ENCODE measurements at places on chromosomes 4 and X.

DNA sequence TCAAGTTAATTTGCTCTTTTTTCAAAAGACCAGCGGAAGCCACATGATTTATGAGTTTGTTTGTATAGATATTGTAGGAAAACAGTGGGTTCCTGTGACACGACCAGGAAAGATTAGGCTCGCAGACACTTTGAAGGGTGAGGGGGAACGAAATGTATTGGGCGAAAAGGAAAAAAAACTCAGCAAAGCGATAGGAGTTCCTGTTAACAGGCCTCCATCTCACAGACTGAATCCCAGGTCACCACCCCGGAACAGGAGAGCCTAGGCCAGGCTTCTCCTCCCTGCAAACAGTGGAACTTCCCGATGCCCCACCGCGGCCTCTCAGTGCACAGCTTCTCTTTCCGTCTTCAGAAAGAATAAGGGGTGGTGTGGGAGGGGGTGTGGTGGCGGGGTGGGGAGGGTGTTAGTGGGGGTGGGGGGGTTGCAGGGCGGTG lies 181.8 kb upstream of the GPRIN3 start:
- DNase-seq: no peak

- DNase-seq: no peak
These were observed 17.7 kb downstream of the NELFA start for GRCh38 chr4:1991087-1991486.

GRCh38 chr4:15677507-15677988 lies 4.1 kb upstream of the FAM200B start:
- no peak for DNase-seq

DNA sequence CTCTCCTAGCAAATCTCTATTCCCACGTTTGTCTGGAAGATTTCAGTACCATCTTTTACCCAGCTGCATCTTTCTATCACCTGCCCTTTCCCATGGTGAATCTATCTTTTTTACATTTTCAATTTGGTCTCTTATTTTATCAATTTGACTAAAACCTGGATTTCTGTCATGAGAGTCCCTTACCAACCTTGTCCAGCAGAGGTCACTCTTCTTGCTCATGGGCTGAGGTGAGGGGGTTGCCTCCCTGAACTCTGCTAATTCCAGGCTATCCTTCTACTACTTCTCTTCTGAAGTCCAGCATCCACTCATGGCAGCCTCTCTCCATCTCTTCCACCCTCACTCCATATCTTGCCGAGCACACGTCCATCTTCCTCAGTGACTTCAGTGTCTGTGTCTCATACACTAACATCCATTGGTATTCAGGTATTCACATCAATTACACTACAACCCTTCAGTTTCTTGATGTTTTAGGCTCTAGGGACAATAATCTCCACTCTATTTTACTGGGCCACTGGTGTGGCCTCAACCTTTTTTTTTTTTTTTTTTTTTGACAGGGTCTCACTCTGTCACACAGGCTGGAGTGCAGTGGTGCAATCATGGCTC lies 17.8 kb upstream of the ZNF827 start:
- DNase-seq: no peak

DNA sequence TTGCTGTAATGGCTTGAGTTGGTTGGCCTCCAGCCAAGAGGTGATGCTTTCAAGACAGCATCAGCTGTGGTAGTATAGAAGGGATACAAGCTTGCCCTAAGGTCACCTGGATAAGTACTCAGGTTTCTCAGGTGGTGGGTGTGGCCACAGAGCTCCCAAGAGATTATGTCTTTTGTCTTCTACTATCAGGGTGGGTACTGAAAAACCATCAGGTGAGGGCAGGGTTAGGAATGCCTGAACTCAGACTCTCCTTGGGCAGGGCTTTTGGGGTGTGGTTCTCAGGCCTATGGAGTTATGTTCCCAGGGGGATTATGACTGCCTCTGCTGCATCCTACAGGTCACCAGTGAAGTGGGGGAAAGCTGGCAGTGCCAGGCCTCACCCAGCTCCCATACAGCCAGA lies 654.6 kb upstream of the GALNT7 start:
- DNase-seq: no peak

- no peak for DNase-seq
These were observed 114.1 kb upstream of the RAP2C start for GRCh38 chrX:132333351-132333750.

- no peak for DNase-seq
These were observed 10.4 kb upstream of the PTTG2 start for GRCh38 chr4:37949636-37950426.

- DNase-seq: no peak
These were observed 12.7 kb upstream of the RHOXF2B start for GRCh38 chrX:120090208-120090607.

DNA sequence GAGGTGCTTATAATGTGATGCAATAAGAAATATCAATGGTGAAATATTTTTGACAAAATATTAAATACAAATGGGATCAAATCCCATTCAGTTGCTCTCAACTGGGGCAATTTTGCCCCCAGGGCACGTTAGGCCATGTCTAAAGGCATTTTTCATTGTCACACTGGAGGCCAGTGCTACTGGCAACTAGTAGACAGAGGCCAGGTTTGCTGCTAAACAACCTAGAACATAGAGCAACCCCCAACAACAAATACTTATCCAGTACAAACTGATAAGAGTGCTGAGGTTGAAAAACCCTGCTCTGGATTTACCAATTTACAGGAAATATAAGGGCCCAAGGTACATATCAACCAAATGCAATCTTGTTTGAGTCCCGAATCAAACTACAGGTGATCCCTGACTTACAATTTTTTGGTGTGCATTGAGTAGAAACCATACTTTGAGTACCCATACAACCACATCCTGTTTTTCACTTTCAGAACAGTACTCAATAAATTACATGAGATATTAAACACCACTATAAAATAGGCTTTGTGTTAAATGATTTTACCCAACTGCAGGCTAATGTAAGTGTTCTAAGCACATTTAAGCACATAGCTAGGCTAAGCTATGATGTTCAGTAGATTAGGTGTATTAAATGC lies 237.5 kb downstream of the HNRNPD start:
- DNase-seq: no peak

- DNase-seq: no peak
These were observed 146.5 kb downstream of the RBM47 start for GRCh38 chr4:40482985-40483647.

- DNase-seq: no peak
These were observed 36.5 kb downstream of the AFF2 start for GRCh38 chrX:148536961-148537360.

DNA sequence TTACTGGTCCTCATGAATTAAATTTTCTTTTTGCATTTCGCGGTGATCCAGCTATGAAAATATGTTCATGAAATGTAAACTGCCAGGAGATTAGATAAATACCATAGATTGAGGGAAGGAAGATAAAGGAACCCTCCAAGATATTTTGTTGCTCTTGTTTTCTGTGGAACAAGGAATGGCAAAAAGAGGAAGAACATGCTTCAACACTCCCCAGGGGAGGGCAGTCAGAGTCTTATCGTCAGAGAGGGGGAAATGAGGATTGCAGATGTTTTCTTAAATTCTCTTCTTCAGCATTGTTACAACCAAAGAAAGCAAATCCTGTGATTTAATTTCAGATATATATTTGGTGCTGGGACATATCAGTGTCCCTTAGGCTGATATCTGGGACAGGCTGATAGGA lies 9.5 kb upstream of the SFRP2 start:
- DNase-seq: no peak

All from NK-92 treated with Interleukin-12 subunit alpha and Interleukin-12 subunit beta, amount 100 ng/mL, for 24 hours (cell line).